ENCODE measurements at places on chromosomes 1 and 21.

DNA sequence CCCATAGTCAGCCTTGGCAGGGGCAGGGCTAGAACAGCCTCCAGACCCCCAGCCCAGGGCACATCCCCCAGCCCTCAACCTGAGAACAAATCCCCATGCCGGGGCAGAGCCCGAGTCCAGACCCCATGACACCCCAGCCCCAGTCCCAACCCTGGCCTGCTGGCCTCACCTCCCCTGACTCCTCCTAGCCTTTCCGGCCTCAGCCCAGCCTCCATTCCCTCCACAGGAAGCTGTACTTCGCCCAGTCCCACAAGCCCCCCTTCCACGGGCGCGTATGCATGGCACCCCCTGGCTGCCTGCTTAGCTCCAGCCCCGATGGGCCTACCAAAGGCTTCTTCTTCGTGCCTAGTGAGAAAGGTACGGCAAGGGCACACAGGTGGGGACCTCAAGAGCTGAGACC is 50.4 kb downstream of the DISP3 start:
- DNase-seq, result no peak

- DNase-seq, result no peak
Measured at GRCh38 chr1:44168520-44169098, 27.2 kb upstream of the KLF18 start.

GRCh38 chr1:151157067-151157531 is 650 bp downstream of the TNFAIP8L2 start:
- no peak for DNase-seq

DNA sequence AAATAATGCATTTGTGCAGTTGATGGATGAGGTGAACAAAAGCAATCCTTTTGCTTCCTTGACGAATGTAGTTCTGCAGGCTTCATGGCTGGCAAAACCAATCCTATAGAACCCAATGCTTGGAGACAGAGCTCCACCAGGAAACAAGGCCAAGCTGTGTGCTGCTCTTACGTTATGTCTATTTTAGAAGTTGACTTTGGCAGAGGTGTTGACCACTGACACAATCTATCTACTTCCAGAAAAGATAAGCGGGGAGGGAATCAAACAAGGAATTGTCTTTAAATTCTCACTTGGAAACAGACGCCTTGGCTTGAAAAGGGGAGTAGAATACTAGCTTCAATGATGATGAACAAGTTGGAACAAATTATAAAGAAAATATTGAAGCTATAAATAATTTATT is 211.2 kb downstream of the SETD4 start:
- no peak for DNase-seq

GRCh38 chr1:20640183-20640597 is 6.9 kb downstream of the PINK1 start:
- DNase-seq, result no peak

GRCh38 chr1:208209286-208209685 is 34.9 kb downstream of the PLXNA2 start:
- no peak for DNase-seq

DNA sequence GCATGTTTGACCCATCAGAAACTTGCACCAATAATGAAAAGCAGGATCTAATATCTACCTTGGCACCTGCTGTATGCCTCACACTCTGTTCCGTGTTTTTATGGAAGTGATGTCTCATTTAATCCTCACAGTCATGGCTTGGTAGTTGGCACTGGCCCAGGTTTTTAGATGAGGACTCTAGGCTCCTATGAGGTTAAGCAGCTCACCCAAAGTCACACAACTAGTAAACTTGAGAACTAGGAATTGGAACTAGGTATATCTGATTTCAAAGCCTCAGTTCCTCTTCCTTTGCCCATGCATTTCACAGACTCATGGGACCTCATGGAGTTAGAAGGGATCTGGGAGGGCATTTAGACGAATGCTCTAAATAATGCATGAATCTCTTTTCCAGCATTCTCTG is 21.3 kb upstream of the TARBP1 start:
- DNase-seq, result no peak

Data from NCI-H2107 (cell line).